ENCODE measurements at places on chromosomes 5 and 9. TPM values are rescaled to one million over a fixed set of nuclear protein-coding genes. Genes with fewer than 3 reads are reported as not detected.

- DNase-seq: peak; percentile 52
Observed at GRCh38 chr5:34007201-34007620, 639 bp downstream of the AMACR start.

DNA sequence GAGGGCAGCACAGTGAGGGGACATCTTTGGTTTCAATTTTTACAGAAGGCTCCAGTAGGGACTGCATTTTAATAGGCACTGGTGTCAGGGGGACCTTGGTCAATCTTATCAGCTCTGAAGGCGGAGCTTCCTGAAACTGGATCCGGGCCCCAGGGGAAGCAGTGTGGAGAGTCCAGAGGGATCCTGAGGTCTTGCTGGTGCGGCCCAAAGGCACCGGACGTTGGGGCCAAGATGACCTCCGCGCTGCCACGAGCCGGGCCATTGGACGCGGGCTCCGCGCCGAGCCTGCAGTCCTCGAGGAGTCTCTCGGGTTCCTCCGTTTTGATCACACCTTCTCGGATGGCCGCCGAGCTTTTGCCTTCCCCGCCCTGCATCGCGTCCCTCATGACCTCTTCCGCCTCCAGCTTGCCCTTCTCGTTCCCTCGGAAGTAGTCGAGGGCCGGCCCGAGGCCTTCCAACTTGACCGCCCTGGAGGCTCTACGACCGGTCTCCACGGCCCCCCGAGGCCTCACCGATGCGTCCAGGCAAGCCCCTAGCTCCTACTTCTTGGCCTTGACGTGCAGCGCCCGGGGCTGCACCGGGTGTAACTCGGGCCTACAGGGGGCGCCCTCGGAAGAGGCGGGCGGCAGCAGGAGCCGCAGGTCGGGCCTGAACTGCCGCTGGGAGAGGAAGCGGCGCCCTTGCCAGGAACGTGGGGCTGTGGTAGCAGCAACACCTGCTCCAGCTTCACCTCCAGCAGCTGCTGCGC, 18.8 kb downstream of the C5orf52 start:
- no peak for DNase-seq

- no peak for DNase-seq
Observed at GRCh38 chr5:11261241-11261640, 500.2 kb upstream of the DAP start.

C1QTNF3 gene
- 3.6 TPM for total RNA-seq

DNA sequence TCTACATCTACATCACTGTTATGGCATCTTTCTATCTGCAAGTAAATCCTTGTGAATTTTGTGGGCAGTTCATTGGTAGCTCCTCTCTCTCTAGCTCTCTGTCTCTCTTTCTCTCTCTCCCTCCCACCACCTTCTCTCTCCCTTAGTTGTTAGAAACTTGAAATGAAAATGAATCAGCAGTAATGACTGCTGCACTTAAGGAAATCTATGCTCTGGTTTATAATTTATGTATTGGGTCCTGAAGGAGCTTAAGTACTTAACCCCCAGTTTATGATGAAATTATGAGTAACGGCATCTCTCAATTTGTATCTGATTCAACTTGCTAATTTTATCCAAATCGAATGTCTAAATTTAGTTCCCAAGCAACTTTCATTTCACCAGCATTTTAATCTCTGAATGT, 52.0 kb upstream of the PTGER4 start:
- no peak for DNase-seq

PCDHB12 gene
- 8.5 TPM for total RNA-seq

Measured in stomach (tissue), 19 donors.